ENCODE measurements at places on chromosomes 11 and 22.

- no peak for DNase-seq
Observed at GRCh38 chr22:48758881-48759875, 1068.5 kb downstream of the BRD1 start.

GRCh38 chr22:44802956-44803355 lies 50.6 kb downstream of the ARHGAP8 start:
- DNase-seq: no peak

GRCh38 chr22:23067691-23068090 lies 2.6 kb upstream of the GNAZ start:
- no peak for DNase-seq

- no peak for DNase-seq
Observed at GRCh38 chr11:117414724-117415123, 87.1 kb downstream of the CEP164 start.

- DNase-seq: no peak
Observed at GRCh38 chr22:23384923-23385677, 195.0 kb downstream of the IGLL1 start.

DNA sequence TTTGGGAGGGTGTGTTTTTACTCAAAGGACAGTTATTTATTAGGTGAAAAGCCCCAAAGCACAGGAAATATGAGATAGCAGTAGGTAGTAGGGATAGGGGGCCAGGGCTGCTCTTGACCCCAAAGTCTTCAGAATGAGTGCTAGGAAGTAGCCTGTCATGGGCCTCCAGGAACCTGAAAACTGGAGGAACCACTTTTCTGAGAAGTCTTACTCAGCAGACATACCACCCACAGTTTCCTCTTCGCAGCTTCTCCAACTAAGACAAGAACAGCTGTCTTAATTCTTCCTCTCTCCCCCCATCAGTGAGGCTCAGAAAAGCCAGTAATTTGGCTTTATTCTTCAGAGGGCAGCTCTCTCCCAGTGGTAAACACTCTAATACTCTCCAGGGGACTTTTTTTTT lies 84.0 kb upstream of the CTSC start:
- peak; percentile 12 for DNase-seq

DNA sequence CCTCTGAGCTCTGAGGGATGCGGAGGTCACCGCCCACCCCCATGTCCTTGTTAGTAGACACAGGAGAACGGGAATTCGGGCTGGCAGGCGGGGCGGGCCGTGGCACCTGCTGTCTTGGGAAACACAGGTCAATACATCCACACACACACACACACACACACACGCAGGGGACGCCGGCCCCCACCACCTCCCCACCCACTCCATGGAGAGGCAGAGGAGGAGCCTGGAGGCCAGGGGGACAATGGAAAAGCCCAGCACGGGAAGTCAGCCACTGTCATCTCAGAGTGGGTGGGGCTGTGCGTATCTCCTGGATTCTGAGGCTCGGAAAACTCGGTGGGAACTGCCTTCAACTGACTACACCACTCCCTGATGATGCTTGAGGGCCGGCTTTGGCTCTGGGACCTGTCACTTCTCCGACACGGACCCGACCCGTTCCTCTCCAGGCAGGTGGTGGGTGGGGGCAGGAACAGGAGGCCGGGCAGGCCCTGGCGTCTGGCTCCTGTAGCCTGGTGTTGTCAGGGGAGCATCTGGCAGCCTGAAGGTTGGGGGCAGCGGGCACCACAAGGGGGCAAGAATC lies 18.5 kb upstream of the TMEM184B start:
- no peak for DNase-seq

- no peak for DNase-seq
Observed at GRCh38 chr11:69227271-69227670, 66.7 kb upstream of the MYEOV start.

- no peak for DNase-seq
Observed at GRCh38 chr22:35539487-35539886, 1.1 kb upstream of the RASD2 start.

GRCh38 chr22:42277232-42277753 lies 6.8 kb upstream of the TCF20 start:
- no peak for DNase-seq

- no peak for DNase-seq
Observed at GRCh38 chr11:3613998-3614741, 27.6 kb downstream of the ART5 start.

- DNase-seq: no peak
Observed at GRCh38 chr11:74751303-74751702, 2.7 kb downstream of the RNF169 start.

DNA sequence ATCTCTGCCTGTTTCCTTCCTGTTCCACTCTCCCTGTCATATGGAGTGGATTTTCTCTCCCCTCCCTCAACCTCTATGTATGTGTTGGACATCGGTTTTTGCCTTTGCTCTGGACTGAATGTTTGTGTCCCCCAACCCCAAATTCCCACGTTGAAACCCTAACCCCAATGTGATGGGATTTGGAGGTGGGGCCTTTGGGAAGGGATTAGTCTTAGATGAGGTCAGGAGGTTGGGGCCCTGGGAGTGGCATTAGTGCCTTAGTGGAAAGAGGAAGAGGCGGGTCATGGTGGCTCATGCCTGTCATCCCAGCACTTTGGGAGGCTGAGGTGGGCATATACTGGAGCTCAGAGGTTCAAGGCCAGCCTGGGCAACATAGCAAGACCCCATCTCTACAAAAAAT lies 11.6 kb downstream of the TP53AIP1 start:
- no peak for DNase-seq

DNA sequence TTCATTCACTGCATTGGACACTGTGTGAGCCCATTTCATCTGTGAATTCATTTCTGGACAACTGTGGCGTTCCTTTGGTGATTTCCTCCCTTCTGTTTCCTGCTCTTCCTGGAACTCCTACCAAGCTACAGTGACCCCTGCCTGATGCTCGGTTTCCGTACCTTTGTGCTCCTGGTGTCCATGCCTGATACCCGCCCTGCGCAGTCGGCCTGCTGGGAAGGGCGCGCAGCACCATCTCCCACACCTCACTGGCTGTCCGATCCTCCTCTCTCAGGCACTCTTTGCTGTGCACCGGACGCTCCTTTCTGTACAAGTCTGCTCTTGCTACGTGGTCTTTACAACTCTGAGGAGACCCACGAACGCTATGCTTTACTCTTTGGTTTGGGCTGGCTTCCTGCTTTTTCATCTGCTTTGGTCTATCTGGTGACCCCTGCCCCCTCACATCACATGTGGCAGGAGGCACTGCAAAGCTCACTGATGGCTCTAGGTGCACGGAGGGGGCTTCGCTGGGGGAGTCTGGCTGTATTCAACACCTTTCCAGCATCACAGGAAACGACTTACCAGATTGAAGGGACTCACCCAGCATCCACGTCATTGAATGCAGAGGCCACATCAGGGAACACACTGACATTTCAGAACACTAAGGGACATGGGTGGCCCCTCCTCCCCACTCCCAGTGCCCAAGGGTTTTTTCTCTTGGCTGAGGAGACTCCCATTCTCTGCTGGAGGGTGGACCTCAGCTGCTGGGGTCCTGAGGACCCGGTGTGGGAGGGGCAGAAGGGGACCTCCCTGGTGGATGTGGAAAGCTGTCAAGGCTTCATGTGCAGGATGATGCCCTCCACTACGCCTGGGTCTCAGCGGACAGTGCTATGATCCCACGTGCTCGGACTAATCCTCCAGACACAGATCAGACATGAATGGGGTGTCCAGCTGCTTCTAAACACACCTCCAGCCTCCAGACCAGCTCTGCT lies 27.0 kb upstream of the MOB2 start:
- DNase-seq: no peak

- no peak for DNase-seq
Observed at GRCh38 chr11:104699981-104700380, 198.3 kb downstream of the CASP12 start.

GRCh38 chr11:122773781-122774266 lies 64.5 kb upstream of the CRTAM start:
- DNase-seq: no peak

- no peak for DNase-seq
Observed at GRCh38 chr11:86575208-86575855, 97.1 kb downstream of the ME3 start.

- no peak for DNase-seq
Observed at GRCh38 chr11:3605771-3606203, 36.0 kb downstream of the ART5 start.

GRCh38 chr22:40007853-40008710 lies 13.3 kb downstream of the FAM83F start:
- no peak for DNase-seq

- DNase-seq: peak; percentile 42
Observed at GRCh38 chr11:119481021-119481666, 58.2 kb upstream of the THY1 start.

GRCh38 chr11:66639066-66639813 lies 737 bp downstream of the RBM4 start:
- no peak for DNase-seq

- DNase-seq: no peak
Observed at GRCh38 chr11:9703280-9703679, 39.4 kb downstream of the SWAP70 start.

DNA sequence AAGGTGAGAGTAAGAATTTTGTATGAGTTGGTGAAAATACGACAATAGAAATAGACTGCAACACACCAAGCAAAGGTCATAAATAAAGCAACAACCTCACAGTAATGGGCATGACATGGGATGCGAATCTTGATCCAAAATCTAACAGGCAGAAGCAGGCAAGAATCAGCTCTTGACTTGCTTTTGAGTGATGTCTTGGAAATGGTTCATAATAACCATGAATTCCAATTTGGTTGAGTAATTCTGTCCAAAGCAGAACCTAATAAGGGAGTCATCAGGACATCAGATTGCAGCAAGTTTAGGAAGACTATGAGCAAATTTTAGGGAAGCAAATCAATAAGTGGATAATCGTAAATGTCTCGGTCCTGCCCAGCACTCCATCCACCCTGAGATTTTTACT lies 224.0 kb upstream of the ISX start:
- DNase-seq: no peak

GRCh38 chr11:44221992-44222391 lies 87.9 kb downstream of the ALX4 start:
- DNase-seq: no peak

GRCh38 chr22:43085658-43086606 lies 3.3 kb downstream of the TTLL1 start:
- no peak for DNase-seq

DNA sequence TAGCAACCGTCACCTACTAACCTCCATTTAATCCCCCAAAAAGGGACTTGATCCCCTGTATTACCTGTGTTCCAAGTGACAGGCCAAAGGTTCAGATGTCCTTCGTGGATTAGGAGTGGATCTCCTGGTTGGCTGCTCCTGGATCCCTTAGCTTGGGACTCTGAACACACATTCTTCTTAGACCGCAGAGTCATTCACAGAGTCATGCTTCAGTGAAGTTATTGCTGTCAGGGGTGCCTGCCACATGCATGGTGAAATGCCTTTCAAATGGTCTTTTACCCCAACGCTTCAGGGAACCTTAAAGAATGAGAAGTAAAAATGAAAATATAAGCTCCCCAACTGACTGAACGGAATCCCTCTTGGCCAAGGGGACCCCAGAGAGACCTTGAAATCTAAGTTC lies 49.1 kb downstream of the ADAMTS8 start:
- no peak for DNase-seq

DNA sequence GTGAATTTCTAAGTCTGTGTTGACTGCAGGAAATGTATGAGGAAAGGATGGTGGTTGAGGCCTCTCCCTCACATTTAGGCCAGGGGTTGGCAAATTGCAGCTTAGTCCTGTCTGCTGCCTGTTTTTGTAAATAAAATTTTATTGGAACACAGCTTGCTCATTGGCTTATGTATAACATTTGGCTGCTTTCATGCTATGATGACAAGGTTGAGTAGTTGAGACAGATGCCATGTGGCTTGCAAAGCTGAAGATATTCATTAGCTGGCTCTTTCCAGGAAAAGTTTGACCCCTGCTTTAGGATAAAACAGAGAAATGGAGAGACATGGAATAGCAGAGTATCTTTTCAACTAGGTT lies 46.2 kb downstream of the BCR start:
- DNase-seq: no peak

DNA sequence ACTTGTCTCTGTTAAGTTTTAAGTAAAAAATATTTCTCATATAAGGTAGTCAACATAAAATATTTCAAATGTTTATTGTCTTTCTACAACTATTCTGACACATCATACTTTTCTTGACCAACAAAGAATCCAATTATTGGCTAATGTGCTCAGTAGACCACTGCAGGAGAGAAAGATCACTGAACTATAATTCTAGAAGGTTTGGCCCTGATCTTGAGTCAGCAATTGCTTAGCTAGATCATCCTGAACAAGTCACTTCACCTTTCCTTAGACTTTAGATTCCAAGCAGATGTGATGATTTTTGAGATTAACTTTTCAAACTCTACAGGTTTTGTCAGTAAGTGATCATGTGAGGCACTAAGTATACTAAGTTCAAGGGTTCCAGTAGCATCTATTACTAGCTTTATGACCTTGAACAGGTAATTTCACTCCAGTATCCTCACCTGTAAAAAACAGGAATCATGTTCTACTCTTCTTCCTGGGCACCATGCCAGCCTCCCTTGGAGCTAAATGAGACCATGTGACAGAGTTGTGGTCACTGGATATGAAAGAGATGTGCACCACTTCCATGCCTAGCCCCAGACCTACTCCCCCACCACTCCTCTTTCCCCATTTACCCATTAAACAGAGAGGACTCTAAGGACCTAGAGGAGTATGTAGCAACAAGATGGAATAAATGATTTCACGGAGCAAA lies 17.3 kb downstream of the PGM2L1 start:
- no peak for DNase-seq

GRCh38 chr22:38437416-38437815 lies 17.6 kb downstream of the KCNJ4 start:
- no peak for DNase-seq

DNA sequence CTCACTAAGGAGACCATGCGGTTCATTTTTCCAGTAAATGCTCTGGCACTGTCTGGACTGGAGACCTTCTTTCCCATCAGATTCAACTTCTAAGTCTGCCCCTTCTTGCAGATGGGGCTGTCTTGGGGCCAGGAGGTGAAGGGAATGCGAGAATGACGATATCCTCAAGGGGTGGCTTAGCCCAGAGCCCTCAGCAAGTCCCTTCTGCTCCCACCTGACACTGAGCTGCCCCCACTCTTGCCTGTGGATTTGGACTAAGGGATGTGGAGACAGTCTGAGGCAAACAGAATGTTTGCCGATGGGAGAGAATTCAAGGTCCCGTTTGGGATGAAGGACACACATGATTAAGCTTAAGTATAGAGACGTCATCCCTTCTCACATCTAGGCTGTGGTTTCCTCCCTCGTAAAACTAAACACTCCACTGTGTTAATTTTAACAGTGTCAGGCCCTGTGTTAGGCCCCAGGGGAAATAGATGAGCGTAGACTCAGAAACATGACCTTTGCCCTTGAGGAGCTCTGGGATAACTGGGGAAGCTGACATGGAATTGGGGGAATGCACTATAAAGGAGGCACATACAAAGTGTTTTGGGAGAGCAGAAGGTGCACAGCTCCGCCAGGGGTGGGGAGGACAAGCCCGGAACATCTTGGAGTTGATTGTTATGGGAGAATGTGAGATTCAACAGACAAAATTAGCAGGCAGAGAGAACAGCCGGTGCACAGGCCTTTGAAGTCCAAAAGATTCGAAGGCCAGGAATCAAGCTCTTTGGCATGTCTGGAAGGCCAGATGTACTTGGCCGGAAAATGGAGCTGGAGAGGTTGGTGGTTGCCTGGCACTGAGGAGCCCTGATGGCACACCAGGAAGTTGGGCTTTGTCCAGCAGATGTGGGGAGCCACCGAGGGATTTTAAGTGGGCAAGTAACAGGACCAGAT lies 71.6 kb downstream of the ST3GAL4 start:
- no peak for DNase-seq

- DNase-seq: no peak
Observed at GRCh38 chr11:114972105-114972504, 293.8 kb downstream of the NXPE2 start.

GRCh38 chr22:43996170-43996980 lies 27.7 kb upstream of the PARVB start:
- DNase-seq: peak; percentile 49
